T-helper 1 cell (primary cell): ENCODE measurements at places on chromosomes 4 and X.

GRCh38 chrX:85620466-85620865 lies 241.0 kb upstream of the POF1B start:
- DNase-seq, result no peak

DNA sequence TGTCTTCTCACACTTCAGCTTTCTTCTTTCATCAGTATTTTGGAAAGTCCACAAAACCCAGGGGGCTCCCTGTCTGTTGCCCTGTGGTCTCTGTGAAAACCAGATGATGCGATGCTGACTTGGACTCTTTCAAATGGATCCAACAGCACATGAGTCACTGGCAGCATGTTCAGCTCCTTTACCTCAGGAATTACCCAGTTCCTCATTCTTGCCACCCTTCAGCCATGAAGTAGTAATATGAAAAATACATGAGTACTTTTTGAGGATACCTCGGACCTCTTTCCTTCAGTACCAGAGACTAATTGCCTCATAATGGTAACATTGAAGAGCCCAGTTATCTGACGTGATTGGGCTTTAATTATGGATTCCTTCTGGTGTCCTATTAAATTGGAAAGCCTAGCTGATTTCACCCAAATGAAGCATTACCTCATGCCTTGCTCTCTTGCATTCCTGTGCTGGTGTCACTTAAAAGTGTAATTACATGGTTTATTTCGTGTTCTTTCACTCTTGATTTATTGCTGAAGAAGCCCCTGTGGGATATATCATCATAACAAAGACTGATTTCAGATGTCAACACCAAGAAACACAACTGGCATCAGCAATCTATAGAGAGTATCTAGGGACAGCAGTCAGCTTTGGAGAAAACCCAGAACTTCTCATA lies 63.4 kb downstream of the NFKB1 start:
- no peak for DNase-seq

GRCh38 chrX:43557792-43558191 lies 98.3 kb upstream of the MAOA start:
- peak; percentile 58 for DNase-seq

GRCh38 chrX:84170931-84171330 lies 17.1 kb downstream of the RPS6KA6 start:
- no peak for DNase-seq

- DNase-seq, result no peak
Observed at GRCh38 chr4:20338841-20339240, 87.1 kb downstream of the SLIT2 start.

DNA sequence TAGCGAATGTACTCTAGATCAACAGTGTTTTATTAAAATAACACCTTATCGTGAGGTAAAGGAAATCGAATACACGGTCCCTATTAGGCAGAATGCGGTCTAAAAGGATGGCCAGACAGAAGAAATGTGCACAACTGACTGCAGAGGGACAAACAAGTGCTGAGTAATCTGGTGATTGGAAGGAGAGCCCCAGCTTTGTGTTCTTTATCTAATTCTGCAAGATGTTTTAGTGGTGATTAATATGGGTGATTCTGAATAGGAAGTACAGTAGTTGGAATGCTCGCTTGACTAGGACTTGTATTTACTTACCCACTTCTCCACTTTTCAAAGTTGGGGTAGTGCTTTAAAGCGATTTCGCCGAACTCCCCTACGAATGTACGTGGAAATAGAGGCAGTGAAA lies 1.2 kb downstream of the WDR44 start:
- DNase-seq, result peak; percentile 12

- DNase-seq, result no peak
Observed at GRCh38 chrX:22373766-22374165, 101.1 kb downstream of the CBLL2 start.

DNA sequence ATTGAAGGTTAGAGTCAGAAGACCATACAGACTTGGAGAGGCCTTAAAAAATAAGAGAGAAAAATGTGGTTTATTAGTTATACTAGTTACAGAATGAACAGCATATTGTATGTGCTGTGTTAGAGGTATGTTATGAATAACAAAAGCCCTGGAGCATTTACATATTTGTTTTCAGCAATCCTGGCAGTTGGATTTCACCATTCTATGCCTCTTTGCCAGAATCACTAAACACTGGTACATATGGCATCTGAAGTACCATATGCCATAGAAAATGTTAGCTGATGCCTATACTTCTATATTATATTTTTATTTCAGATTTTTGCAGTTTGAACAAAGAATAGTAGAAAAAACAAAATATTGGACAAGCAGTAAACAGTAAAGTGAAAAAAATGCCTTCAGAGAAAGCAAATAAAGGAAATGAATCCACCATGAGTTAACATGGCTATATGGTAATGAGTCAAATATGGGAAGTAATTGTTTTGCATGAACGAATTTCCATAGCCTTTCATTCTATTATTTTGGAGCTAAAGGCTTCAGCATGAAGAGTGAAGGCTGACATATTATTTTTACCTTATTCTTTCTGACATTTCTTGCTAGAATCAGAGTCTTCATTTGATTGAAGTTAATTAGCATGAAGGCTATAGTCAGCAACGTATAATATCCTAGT lies 41.9 kb upstream of the PRDM8 start:
- no peak for DNase-seq
